ENCODE measurements at places on chromosomes 3 and 15.
A peak's percentile ranks its signal among the peaks of the same experiment; 100 is the strongest.

DNA sequence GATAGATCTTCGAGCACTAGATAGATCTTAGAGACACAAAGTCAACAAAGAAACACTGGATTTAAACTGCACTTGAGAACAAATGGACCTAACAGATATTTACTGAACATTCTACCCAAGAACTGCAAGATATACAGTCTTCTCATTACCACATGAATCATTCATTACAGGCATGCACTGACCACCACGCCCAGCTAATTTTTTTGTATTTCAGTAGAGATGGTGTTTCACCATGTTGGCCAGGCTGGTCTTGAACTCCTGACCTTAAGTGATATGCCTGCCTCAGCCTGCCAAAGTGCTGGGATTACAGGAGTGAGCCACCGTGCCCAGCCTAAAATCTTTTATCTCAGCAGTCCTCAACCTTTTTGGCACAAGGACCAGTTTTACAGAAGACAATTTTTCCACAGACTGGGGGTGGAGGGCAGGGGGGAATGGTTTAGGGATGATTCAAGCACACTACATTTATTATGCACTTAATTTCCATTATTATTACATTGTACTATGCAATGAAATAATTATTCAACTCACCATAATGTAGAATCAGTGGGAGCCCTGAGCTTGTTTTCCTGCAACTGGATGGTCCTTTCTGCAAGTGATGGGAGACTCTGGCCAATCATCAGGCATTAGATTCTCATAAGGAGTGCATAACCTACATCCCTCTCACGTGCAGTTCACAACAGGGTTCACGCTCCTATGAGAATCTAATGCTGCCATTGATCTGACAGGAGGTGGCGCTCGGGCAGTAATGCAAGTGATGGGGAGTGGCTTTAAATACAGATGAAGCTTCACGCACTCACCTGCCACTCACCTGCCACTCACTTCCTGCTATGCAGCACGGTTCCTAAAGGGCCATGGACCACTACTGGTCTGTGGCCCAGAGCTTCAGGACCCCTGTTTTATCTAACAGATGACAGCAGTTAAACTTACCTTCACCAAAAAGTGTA, 21.7 kb downstream of the CSNK1G1 start:
- DNase-seq = peak; percentile 15

DNA sequence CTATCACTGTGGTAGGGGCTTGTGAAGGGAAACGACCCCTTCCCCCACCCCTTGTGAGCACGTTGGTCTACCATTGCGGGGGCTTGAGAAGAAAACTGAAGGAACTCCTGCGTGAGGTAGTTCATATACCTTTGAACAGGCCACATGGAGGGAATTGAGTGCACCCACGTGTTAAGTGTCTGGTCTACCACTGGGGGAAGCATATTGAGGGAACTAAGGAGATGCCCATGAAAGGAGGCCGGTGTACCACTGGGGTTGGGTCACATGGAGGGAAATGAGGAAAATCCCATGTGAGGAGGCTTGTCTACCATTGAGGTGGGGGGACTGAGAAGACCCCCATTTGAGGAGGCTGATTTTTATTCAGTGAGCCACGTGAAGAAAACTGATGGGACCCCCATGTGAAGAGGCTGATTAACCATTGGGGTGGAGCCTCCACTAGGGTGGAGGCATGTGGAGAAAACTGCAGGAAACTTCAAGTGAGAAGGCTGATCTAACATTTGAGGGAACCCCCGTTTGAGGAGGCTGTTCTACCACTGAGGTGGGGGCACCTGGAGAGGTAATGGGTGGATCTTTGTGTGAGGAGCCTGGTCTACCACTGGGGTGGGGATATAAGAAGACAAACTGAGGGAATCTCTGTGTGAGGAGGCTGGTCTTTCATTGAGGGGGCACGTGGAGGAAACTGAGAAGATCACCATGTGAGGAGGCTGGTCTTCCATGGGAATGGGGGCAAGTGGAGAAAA, 163.2 kb downstream of the FBLN2 start:
- no peak for DNase-seq

GRCh38 chr3:112353365-112353764, 20.4 kb downstream of the CD200 start:
- no peak for DNase-seq

- no peak for DNase-seq
These were observed 2.0 kb upstream of the HYAL2 start for GRCh38 chr3:50324351-50325112.

- no peak for DNase-seq
These were observed 2.7 kb downstream of the UQCC5 start for GRCh38 chr3:52539010-52539653.

DNA sequence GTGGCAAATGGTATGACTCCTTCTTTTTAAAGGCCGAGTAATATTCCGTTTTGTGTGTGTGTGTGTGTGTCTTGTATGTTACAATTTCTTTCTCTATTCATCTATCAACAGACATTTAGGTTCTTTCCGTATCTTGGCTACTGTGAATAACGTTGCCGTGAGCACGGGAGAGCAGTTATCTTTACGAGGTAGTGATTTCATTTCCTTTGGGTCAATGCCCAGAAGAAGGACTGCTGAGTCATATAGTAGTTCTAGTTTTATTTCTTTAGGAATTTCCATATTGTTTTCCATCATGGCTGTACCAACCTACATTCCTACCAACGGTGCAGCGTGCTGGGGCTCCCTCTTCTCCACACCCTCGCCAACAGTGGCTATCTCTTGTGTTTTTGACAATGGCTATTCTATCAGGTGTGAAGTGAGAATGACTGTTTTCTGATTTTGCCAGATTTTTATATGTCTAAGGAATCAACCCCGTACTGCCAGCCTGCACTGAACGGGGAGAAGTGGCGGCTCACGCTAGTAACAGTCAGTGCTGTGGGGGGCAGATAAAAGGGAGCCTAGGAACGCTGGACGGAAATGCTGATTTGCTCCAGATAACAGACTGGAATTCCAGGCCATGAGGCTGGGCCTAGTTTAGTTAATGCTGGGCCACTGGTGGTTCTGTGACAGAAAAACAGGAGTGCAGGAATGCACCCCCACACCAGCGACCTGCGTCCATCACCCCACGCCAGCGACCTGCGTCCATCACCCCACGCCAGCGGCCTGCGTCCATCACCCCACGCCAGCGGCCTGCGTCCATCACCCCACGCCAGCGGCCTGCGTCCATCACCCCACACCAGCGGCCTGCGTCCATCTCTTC, 168.1 kb downstream of the XXYLT1 start:
- DNase-seq = no peak

GRCh38 chr3:39013289-39013688, 38.5 kb downstream of the SCN11A start:
- DNase-seq = no peak

DNA sequence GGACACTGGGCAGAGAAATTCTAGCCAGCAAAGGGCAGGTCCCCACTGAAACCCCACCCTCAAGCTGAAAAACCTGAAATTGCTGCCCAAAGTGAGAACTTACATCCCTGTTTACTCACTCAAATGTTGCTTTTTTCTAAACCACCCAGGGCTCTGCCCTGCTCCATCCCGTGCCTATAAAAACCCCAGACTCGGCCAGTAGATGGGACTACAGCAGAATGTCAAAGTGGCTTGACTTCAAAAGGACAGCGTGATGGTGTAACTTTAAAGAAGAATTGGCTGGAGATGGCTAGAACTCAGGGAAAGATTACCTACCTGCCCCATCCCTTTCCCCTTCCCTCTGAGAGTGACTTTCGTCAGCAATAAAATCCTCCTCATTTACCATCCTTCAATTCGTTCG, 246.9 kb downstream of the PYDC2 start:
- DNase-seq = no peak

GRCh38 chr15:25378501-25378901, 60.3 kb downstream of the UBE3A start:
- DNase-seq = no peak

GRCh38 chr3:14507305-14507741, 32.8 kb downstream of the GRIP2 start:
- no peak for DNase-seq

GRCh38 chr3:99941211-99941610, 123.5 kb downstream of the CMSS1 start:
- no peak for DNase-seq

All from activated CD8-positive, alpha-beta memory T cell treated with anti-CD3 and anti-CD28 coated beads for 1 hour (primary cell).